Stimulated activated CD8-positive, alpha-beta memory T cell treated with anti-CD3 and anti-CD28 coated beads, Interleukin-2, amount 100 ng/mL, for 48 hours (primary cell): ENCODE measurements at places on chromosomes 7 and 10.

GRCh38 chr10:124240839-124241291 lies 147.5 kb upstream of the CHST15 start:
- DNase-seq: no peak

DNA sequence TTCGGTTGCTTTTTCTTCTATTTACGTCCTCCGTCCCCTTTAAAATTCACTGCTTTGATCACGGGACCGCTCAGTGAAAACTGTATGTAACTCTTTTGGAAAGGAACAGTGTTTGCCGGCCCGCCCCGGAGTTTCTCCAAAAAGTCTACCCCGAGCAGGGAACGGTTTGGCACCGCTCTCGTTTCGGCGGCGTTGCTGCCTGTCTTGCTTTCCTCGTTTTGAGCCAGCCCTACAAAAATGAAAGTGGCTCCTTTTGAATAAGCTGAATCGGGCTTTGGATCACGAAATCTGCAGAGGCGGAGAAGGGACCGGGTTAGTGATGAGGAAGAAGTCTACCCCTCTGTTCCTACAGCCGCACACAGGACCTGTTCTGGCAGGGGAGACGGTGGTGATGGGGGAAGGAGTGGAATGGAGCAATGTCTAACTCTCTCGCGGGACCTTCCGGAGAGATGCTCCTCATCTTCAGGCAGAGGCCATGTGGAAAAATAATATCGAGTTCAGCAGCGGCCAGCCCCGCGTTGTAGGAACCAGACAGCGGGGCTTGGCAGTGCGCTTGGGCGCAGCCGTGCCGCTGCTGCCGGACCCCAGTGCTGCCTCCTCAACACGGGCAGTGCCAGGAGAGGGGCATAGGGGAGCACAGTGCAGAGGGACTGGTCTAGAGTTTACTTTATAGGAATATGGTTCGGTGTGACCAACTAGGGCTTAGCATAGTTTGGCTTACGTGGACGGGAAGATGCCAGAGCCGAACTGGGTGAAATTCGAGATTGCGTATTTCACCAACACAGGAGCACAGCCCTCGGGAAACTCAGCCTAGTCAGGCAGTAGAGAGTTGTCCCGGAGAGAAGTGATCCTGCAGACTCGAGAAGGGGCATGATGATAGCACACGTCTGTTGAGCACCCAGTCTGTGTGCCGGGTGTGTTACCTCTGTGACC lies 1.4 kb downstream of the HTRA1 start:
- no peak for DNase-seq

DNA sequence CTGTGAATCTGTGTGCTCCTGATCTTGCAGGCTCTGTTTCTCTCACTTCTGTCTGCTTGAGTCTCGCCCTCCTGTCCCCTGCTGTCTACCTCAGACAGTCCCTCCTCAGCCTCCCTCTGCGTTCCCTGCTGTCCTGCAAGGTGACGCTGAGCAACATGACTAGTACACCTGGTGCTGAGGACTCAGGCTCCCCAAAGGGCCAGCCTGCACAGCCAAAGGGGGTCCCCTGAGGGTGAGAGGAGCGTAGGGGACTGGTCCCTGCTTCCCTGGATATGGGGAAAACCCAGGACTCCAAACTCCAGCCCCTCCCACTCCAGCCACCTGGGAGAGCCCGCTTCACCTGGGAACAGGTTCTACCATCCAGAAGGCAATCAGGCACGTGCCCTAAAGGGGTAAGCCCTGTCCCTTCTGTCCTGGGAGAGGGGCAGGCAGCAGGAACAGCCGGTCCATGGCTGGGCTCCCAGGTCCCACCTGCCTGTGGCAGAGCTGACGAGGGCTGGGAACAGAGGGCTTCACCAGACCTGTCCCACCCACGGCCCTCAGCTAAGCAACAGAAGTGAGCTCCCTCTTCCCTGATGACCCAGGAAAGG lies 156.5 kb downstream of the UBE2H start:
- no peak for DNase-seq

- DNase-seq: no peak
Measured at GRCh38 chr7:34338961-34339526, 319.0 kb upstream of the NPSR1 start.

DNA sequence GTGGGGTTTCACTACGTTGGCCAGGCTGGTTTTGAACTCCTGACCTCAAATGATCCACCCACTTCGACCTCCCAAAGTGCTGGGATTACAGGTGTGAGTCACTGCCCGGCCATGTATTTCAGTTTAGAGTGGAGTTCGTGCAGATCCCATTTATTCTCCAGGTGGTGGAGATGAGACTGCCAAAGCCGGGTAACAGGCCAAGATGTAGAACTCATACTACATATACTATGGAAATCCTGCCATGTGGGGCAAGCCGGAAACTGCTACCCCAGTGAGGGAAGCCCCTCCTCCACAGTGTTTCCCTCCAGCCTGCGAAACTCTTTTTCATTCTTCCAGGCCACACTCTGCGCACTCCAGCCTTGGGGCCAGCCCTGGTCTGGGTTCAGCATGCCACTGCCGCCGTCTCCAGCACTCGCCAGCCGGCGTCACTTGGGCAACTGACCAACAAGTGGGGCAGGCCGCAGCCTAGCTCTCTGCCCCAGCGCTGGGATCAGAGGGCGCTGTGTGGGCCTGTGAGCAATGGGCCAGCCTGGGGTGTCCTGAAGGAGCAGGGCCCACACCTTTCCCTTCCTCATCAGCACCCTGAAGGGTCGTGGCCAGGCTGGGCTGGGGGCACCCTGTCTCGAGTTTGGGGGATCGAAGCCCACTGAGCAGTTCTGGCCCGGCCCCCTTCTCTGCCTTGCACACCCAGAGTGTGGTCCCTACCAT lies 122.0 kb downstream of the TRRAP start:
- no peak for DNase-seq

DNA sequence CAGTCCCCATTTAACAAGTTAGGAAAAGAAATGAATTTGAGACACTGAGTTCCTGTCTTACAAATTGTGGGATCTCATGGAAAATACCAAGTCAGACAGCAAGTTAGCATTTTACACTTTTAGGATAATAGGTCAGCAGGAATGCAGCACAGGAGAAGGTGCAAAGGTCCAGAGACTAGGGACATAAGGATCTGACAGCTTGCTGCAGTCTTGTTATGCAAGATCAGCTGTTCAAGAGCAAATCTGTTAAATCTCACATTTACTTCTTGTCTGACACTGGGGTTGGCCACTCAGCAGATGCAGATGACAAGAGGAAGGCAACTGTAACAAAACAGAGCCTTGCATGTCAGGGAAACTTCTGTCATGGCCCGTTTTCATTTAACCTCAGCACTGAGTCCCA lies 239.6 kb downstream of the PHF14 start:
- no peak for DNase-seq

DNA sequence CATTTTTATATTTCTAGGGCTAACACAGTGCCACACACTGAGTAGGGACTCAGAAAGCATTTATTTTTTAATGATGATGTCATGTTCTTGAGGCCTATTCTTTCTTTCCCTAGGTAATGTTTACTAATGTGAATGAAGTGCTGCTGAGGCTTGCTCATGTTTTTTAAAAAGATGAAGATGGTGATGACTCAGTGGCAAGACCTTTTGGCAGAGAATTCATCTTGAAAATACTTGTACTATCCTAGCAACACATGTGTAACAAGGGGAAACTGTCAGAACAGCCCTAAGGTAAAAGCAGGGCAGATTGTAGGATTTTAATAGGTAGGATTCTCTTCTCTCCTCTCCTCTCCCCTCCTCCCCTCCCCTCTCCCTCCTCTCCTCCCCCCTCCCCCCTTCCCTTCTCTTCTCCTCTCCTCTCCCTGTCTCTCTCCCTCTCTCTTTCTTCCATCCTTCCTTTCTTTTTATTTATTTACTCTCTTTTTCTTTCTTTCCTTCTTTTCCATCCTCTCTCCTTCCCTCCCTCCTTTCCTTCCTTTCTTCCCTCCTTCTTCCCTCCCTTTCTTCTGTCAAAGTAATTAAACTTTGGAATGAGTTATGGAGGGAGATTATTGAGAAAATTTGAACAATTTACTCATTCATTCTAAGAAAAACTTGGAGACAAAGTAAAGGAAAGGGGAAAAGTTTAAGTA lies 75.3 kb downstream of the ZNF92 start:
- DNase-seq: no peak

GRCh38 chr10:112335868-112336265 lies 38.0 kb upstream of the ACSL5 start:
- no peak for DNase-seq

- no peak for DNase-seq
Measured at GRCh38 chr10:133346413-133346812, 760 bp upstream of the PRAP1 start.

DNA sequence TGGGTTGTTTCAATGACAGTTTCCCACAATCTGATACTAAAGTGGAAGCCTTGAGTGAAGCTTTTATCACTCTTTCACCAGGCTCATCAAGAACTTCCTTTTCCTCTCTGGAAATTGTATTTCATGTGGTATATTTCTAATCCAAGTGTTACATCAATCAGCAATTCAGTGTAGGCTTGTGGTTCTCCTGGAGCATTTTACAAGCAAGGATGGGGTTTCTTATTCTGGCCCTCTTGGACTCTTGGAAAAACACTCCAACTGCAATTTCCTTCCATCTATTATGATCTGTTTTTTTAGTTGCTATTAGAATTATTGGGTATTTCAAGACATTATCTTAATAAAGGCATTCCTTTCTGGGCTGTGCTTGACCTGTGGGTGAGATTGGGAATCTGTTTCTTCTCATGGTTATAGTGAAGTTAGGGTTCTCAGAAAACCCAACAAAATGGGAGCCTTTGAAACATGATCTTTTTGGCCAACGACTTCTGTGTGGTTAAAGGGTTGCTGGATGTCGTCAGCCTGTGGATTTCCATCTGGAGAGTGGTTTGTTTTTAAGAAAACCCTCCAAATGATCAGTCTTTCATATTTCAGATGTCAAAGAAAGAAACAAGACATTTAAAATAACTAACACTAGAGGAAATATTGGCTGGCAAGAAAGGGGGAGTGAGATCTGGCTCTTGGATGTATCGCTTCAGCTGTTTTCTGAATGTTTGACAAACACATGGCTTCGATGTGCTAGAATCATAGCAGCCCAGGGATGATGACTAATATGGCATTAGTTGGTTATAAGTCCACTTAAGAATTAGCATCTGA lies 540.2 kb downstream of the LRMDA start:
- no peak for DNase-seq
